ENCODE measurements at places on chromosomes 12 and 14.

- no peak for DNase-seq
Observed at GRCh38 chr14:48616931-48617330, 941.5 kb upstream of the MDGA2 start.

DNA sequence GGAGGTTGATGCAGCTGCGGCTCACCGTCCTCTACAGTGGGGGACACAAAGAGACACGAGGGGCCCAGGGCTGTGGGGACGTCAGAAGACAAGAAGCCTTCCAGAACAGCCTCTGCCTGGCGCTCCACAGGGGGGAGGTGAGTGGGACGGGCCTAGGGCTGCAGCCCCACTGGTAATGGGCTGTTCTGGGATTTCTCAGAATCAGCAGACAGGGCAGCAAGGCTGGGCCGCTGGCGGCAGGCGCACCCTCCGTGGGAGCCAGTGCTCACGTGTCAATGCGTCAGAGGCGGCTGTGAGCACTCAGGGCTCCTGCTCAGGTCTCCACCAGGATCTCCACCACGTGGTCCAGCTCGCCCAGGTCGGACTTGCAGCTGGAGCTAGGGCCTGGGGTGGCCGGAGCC, 10.0 kb downstream of the CDCA4 start:
- DNase-seq: no peak

- no peak for DNase-seq
Observed at GRCh38 chr14:93926873-93927799, at the start of gene FAM181A. TSS of gene FAM181A (plus strand) at chr14:93927344. CDS start at chr14:93928286, 942 bp downstream.

GRCh38 chr12:47772094-47772660, 861 bp upstream of the SLC48A1 start:
- DNase-seq: no peak

GRCh38 chr14:96164861-96165490, 39.7 kb upstream of the BDKRB2 start:
- DNase-seq: peak; percentile 39

DNA sequence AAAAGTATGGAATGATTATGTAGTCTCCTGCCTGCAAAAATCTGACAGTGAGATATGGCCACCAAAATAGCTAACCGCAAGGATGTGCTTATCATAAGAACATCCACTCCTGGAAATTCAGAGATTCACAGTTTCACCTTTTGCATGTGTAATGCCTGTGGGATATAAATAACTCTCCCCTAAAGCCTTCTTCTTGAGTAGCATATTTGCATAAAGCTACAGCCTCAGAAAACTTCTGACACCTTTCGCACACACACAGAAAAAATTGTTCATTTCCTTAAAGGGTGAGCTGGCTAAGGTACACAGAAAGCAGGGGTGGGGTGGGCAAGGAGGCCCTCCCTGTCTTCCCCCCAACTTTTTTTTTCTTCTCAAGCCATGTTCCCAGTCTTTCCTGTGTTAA, 3.1 kb upstream of the IGF1 start:
- no peak for DNase-seq

- no peak for DNase-seq
Observed at GRCh38 chr12:9701380-9702154, 31.3 kb downstream of the CLECL1 start.

DNA sequence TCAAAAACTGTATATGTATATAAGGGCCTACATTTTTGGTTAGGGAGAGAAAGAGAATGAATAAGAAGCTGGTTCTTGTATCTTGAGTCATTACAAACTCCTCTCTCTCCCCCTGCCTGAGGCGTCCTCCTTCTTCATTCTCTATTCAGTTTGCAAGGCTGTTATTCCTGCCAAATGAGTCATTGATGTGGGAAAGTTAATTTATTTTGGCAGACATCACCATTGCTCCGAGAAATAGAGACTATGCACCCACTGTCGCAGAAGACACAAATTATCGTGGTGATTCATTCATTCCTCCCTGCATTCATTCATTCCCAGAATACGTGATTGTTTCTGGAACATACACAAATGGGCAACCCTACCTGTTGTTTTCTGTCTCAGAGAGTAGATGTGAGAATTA, 112.5 kb upstream of the MED13L start:
- DNase-seq: no peak

- no peak for DNase-seq
Observed at GRCh38 chr14:77439861-77440260, 16.5 kb upstream of the NOXRED1 start.

DNA sequence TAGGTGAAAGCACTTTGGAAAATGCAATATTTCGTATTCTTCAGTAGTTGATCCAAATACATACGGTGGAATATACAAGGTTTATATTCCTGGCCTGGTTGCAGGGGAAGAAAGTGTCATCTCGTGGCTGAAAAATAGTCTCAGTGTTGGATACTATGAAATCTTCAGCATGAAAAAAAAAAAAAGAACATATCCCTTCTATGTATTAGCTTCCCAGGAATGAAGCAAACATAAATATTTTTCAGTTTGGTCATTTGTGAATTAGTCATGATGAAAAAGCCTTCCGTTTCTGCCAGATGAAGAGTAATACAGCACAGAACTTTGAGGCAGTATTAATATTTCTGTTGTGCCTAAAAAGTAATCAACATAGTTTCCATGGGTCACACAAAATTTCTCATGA, 36.7 kb downstream of the FLRT2 start:
- DNase-seq: no peak

DNA sequence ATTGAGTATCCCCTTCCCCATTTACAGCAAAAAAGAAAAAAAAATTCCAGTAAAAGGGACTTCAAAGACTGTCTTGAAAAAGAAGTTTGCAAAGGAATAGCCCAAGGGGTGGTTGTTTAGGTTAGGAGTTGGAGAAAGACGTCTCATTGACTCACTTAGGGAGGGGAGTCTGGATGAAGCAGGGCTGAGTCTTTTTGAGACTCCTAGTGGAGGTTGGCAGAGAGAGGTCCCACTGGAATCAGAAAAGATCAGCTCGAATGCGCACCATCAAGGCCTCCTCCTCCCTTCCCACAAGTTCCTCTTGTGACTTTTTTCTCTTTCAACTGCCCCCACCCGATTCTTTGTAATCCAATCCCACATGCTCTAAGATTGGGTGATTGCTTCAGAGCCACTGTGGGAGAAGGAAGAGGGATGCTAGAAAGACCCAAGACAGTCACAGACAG, 1.9 kb downstream of the ARHGEF40 start:
- no peak for DNase-seq

- DNase-seq: no peak
Observed at GRCh38 chr12:56299308-56299852, 750 bp downstream of the CS start.

GRCh38 chr14:97948841-97949240, 1151.7 kb downstream of the VRK1 start:
- DNase-seq: no peak

DNA sequence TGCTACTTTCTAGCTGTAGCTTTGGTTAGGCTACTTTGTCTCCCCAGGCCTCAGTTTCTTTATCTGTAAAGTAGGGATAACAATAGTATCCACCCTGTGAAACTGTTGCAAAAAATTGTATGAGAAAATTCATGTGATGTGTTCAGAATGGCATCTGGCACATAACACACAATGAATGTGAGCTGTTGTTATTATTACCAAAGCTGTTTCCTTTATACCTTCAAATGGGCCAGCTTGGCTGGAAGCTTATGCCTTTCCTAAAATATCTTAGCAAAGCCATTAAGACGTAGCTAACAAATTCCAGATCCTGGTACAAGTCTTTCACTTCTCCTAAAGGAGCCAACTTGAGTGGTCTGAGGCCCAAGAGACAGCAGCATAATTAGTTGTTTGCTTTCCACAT, 25.2 kb upstream of the MANSC4 start:
- DNase-seq: no peak

DNA sequence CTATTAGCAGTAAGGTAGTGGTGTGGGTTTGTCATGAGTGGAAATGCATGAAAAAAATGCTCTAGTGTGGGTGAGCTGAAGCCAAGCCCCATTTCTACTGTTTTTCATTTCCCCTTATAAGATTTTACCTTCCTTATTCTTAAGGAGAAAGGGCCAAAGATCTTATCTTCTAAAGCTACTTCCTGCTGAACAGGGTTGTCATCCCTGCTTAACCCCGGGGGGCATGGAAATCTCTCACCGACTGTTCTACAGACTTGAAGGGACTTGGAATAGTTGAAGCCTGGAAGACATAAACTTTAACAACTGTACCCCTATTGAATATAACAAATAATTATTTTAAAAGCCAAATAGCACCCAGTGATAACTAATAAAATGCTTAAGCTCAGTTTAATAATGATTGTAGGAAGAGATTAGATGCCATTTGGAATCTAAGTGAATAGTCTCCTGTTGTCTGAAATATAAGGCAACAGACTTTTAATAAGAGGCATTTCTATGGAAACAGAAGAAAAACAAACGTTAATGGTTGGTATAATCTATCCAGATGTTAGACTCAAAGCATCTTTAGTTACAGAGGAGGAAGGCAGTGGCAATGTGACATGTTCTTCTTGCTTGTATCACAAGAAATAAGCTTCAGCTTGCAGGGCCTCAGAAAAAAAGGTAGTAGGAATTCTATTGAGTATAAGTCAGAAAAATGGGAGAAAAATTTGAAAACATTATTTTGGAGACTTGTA, 1.8 kb upstream of the GMFB start:
- no peak for DNase-seq

- no peak for DNase-seq
Observed at GRCh38 chr12:53737093-53737808, 10.0 kb upstream of the CALCOCO1 start.

DNA sequence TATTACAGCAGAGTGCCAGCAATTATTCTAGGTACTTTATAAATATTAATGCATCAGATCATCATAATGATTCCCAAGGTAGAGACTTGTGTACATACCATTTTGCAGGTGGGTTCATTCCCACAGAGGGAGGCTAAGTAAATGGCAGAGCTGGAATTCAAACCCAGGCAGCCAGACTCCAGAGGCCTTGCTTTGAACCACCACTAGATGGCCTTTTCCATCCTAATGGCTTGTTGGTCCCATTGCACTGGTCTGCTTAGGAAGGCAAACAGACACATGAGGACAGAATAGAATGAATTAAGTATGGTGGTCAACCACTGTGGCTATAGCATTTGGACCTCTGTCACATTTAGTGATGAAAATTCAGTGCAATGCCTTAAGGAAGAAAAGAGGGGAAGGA, 158.7 kb downstream of the METTL25 start:
- no peak for DNase-seq

DNA sequence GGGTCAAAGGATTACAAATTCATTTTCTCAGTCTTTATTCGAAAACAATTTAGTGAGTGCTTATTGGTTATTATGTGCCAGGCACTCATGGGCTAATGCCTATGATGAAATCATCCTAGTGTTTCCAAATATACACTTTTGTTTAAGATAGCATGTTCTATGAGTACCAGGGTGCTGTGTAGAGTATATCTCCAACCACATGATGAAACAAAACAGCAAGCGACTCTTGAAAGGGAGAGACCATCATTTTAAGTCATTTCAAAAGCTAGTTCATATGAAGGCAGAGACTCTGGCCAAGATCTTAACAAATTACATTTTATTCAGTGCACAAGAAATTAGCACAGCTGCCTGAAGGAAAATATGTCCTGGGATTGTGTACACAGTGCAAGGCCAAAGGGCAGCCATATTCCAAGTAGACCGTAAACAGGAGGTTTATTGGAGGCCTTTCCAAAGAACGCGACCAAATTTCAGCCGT, 204.2 kb downstream of the EFCAB11 start:
- no peak for DNase-seq

DNA sequence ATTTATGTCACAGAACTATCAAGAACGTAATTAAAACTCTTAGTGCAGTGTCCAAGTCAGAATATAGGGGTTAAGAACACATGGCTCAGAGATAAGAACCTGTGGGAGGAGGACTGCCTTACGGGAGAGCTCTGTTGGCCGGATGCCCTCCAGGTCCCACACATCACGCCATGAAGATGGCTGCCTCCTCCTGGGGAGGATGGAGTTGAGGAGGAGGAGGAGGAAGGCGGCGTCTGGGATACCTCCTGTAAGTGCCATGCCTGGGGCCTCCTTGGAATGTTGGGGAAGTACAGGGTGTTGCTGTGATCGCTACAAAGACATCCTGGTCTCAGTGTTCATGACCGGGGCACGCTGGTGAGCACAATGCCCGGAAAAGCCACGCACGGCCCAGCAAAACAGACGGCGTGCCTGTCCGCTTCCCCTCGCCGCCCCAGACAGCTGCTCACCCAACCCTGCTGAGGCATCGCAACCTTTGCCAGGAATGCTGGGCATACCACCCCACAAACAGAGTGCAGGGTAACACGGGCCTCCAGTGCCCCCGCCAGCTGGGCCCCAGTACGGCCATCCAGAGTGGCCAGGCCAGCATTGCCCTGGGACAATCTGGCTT, 28.7 kb upstream of the CD9 start:
- no peak for DNase-seq

DNA sequence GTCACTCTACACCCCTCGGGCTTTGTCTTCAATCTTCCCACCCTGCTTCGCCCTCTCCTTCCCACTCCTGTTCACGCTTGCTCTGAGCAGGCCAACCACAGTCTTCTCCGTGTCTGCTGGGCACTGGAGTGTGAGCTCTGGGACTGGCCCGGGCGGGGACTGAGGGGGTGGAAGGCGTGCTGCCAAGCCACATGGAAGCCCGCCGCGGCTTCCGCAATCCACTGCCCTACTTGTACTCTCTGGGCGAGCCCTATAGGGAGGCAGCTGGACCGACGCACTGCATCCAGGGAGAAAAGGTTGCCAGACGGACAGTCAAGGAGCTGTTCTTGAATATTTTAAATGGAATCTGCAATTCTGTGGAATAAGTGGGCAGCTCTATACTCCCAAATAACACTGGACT, 24.8 kb downstream of the GOLGA3 start:
- no peak for DNase-seq

DNA sequence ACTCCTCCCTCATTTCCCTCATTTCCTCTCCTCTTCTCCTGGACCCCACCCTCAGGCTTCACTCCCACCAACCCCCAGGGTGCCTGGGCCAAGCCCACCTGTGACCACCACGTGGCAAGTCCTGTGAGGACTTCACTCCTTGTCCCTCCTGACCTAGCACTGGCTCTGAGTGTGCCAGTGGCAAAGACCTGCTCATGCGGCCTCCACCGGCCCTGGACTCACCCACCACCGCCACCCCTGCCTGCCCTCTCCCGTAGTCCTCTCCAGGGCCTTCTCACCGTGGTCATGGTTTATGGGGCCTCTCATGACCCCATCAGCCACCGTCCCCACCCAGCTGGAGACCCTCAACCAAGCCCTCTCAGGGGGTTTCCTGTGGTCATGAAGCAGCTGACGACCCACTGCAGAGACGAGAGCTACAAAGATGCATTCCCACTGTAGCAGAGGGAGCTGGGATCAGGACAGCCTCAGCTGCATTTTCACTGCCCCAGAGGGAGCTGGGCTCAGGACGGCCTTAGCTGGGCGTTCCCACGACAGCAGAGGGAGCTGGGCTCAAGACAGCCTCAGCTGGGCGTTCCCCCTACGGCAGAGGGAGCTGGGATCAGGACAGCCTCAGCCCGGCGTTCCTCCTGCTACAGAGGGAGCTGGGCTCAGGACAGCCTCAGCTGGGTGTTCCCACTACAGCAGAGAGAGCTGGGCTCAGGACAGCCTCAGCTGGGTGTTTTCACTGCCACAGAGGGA, 3.2 kb upstream of the C14orf180 start:
- no peak for DNase-seq

DNA sequence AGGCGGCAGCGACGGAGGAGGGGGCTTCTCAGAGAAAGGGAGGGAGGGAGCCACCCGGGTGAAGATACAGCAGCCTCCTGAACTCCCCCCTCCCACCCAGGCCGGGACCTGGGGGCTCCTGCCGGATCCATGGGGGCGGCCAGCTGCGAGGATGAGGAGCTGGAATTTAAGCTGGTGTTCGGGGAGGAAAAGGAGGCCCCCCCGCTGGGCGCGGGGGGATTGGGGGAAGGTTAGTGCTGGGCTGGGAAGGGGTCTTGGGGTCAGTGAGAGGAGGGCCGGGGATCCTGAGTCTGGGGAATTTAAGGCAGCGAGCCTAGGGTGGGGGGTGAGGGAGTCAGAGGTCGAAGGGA, 203 bp downstream of the NFATC4 start:
- DNase-seq: no peak
